Cerebellum (tissue), 4 donors: ENCODE measurements at places on chromosomes 12 and 14. TPM values are rescaled to one million over a fixed set of nuclear protein-coding genes. Genes with fewer than 3 reads are reported as not detected.

Gene CREBL2
- total RNA-seq = 30.8 TPM

Gene BAZ1A
- total RNA-seq = 30.9 TPM

Gene TAS2R46
- 13.9 TPM for total RNA-seq

DNA sequence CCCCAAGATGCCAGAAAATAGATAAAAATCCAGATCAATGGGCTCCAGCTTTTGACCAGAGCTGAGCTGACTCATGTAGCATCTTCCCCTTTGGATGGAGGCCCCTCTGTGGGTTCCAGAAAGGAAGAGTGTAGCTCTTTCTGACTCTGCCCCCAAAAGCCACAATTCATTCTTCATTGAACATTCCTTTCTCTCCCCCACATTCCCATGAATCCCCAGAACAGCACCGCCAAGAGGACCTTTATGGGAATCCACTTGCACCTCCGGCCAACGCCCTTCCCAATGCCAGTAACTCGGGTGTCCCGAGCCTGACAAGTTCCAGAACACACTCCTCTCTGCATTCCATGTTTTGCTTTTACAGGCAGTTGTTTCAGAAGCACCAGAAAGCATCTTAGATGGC lies 210.6 kb upstream of the DIO3 start:
- DNase-seq = no peak

- DNase-seq = no peak
These were observed 9.0 kb downstream of the RIC8B start for GRCh38 chr12:106783515-106783914.

DNA sequence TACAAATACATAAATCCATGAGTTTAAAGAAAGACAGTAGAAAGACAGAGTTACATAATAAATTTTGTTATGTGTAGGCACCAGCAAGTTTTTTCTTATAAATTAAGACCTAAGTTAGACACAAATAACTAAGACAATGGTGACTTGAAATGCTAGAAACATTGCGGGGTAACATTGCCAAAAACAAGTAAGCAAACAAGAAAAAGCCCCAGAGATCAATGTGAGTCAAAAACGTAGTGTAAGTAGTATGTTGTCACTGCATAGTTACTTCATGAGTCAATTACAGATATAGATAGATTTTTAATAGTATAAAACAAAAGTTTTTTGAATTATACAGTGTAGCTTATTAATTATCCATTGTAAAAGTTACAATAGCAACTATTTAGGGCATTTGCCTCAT lies 83.4 kb downstream of the CNTN1 start:
- no peak for DNase-seq

DNA sequence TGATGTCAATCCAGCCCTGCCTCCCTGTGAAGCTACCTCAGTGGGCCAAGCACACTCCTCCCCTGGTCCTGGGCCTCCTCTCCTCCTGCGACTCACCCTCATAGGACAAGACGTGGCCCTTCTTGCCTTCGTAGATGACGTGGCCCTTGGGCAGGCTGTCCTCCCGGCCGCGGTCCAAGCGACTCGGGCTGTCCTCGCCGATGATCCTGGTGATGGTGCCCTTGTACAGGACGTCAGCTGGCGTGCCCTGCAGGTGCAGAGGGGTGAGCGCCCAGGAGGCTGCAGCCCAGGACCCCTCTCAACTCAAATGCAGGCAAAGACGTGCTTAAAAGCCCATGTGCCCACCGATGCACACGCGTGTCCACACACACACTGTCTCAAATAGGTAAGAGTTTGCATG lies 55.6 kb downstream of the RFLNA start:
- DNase-seq = no peak

DNA sequence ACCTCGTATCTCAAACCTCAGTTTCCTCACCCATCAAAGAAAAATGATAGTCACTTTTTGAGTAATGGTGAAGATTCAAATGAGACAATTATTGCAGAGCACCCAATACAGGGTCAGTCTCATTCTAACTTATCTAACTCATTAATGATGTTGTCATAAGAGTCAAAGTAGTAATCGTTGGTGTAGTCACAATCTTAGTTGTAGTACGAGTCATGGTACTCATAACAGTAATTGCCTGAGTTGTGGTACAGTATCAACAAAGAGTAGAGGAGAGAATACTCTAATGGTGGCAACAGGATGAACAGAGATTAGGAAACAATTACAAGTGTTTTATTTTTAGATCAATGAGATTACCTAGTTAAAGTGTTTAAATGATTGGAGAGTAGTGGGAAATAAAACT lies 93.6 kb upstream of the TMTC2 start:
- DNase-seq = no peak

- DNase-seq = no peak
These were observed 9.5 kb upstream of the SAV1 start for GRCh38 chr14:50677527-50678063.

GRCh38 chr12:25884024-25884919 lies 74.2 kb upstream of the RASSF8 start:
- DNase-seq = no peak

GRCh38 chr14:104555430-104556255 lies 23.9 kb upstream of the C14orf180 start:
- DNase-seq = no peak

DNA sequence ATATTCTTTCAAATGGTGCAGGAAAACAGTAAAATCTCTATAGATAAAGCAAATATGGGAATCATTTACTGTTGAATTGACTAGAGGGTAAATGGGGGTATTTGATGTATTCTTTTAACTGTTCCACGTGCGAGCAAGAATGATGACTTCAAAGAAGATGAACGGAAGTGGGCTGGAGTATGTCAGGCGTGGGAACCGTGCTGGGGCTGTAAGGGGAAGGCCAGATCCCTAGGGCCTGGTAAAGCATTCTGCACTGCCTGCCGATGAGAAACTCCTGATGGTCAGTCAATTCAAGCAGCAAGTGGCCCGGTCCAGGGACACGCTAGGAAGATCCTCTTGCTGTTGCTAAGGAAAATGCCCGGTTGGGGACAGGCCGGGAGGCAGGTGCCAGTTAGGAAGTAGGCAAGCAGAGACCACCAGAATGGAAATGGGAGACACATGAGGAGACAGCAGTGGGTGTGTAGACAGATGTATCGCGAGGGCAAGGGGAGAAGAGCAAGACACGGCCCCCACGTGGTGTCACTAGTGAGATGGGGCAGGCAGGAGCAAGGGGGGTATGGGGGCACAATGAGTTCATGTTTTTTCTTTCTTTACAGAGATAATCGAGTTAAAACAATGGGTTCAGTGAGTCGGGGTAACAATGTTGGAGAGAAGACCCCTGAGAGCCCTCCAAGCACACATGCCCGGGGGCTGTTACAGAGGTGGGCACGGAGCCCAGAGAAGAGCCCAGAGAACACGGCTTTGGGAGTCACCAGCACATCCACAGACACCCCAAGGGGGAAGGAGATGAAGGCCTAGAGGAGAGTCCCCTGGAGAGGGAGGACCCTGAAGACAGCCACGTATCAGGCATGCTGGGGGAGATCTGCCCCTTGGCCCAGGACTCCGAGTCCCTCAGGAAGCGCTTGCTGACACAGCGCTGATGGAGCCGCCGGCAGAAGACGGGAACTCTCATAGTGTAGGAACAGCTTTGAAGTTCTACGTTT lies 37.2 kb downstream of the FBXO21 start:
- DNase-seq = no peak
